ENCODE measurements at places on chromosomes 1 and 21.
A peak's percentile ranks its signal among the peaks of the same experiment; 100 is the strongest.

DNA sequence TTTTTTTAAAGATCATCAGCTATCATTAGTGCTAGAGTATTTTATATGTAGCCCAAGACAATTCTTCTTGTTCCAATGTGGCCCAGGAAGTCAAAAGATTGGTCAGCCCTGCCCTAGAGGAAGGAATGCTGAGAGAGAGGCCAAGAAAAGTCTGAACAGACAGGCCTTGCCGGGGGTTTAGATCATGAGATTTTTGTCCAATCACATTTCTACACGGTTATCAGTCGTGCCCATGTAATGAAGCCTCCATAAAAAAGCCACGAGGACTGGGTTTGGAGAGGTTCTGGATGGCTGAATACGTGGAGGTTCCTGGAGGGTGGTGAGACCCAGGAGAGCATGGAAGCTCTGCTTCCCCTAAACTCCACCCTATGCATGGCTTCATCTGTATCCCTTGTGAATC lies 24.3 kb upstream of the ENO1 start:
- peak; percentile 49 for DNase-seq

- no peak for DNase-seq
Observed at GRCh38 chr1:167450843-167451242, 67.5 kb downstream of the CD247 start.

GRCh38 chr21:44089001-44089911 lies 17.9 kb upstream of the PWP2 start:
- DNase-seq, result no peak

- peak; percentile 25 for DNase-seq
Observed at GRCh38 chr1:26239936-26240335, 5.9 kb downstream of the CEP85 start.

- no peak for DNase-seq
Observed at GRCh38 chr1:227093309-227093708, 153.2 kb downstream of the COQ8A start.

DNA sequence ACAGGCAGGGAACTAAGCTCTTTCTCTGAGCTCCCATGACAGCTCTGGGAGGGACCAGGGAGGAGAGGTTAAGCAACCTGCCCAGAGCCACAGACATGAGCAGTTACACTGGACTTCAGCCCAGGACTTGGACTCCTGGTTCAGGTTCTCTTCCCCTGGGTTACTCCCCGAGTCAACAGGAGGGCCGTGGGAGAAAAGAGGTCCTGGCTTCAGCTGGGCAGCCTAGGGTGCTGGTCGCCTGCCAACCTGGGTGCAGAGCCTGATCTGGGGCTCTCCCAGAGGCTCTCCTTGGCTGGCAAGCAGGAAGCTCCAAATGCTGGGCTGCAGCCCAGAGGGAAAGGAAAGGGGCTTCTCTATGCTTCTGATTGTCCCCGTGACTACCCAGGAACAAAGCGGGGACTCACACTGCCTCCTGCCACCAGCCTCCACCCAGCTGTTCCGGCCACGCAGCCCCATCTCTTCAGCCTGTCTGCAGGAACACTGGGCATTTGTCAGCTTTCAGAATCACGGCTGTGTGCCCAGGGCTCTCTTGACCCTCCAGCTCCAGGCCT lies 141.8 kb downstream of the HIVEP3 start:
- no peak for DNase-seq

DNA sequence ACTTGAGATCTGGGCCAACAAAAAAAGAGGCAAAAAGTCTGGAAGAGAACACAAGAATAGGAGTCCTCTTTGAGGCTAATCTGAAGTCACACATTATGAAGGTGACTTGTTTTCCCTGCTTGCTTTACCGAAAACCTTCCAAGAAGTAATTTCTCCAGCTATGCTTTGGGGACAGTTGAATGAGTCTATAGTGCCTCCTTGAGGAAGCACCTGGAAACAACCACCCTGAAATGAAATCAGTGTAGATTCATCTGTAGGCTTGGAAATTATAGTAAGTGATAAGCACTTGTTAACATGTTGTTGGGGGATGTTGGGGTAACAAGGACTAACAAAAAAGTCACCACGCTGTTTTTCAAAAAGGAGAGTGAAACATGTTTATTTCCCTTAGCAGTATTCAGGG lies 23.4 kb upstream of the RPTN start:
- DNase-seq, result no peak

DNA sequence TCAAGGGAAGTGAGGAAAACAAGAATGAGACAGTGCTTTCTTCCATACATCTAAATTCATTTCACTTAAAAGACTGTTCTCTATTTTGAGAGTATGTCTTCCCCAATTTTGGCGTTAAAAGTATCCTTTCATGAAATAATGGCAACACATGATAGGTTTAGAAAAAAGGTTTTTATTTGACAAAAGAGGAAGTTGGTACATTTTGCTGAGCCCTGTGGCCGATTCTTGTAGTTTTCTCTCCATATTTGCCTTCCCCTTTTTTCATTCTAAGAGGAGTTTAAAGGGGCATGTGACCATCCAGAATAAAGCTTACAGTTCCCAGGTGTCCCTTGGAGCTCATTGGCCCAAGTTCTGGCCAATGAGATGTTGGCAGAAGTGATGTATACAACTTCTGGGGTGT lies 140.4 kb upstream of the KCNE2 start:
- DNase-seq, result no peak

DNA sequence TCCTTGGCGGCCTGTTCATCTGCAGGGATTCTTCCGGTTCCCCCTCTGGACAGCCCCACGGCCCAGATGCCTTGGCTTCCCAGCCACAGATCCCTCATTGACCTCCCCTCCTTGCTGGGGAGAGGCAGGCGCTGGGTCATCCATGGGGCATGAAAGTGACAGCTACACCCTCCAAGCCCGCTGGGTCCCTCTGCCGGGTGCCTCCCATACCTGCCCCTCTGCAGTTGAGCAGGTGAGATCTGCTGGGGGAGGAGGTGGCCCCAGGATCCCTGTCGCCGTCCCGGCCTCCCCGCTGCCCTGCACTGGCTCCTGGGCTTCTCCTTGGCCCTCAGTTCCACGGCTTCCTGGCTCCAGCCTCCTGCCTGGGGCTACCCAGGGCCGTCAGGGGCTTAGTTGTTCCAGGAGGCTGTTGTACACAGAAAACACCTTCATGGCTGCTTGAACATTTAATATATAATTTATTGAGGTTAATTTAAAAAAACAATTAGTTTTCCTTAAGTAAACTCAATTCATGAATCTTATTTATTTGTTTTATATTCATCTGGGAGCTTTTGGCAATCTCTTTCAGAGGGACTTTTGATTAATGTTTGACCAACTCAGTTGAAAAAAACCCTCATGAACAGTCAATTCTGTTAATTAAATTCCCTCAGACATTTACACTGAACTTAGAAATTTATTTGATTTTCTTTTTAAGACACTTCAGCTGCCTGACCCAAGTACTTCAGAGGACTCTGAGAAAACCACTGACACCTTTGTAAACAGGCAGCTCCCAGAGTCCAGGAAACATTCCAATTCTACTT lies 67.6 kb upstream of the ABCG1 start:
- DNase-seq, result no peak

DNA sequence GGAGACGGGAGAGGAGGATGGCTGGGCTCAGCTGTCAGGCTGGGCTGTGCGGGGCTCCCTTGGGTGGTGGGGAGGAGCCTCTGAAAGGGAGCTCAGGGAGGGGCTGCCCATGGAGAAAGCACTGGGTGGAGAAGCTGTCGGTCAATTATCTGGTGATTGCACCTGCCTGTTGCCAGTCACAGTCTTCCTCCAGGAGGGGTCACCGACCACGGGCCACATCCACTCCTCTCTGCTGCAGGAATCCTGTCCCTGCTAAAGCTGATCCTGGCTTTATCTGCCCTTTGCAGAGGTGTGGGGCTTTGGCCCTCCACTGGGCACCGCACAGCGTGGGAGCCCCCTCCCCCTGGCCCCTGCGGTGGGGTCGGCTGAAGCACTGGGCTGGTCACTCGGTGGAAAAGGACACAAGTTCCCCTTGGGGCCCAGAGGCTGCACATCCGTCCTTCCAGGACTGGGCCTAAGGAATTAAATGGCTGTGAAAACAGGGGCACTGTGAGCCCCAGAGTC lies 21.8 kb upstream of the COL18A1 start:
- no peak for DNase-seq
